ENCODE measurements at places on chromosomes 6 and 20. TPM values are rescaled to one million over a fixed set of nuclear protein-coding genes. Genes with fewer than 3 reads are reported as not detected.

Gene SLC25A27
- 1.5 TPM for total RNA-seq

Gene HLA-DQA1
- total RNA-seq, result 5.9 TPM

Gene CDSN
- not detected for total RNA-seq

Gene EFCAB8
- 2.5 TPM for total RNA-seq

Gene C6orf58
- total RNA-seq, result not detected

Gene SLC26A8
- not detected for total RNA-seq

Gene ZBTB9
- 5.5 TPM for total RNA-seq

Gene DNAAF9
- total RNA-seq, result 3.0 TPM

Gene KCNK17
- total RNA-seq, result not detected

Gene PRSS16
- total RNA-seq, result 0.69 TPM

Gene OR12D1
- total RNA-seq, result not detected

Gene LIME1
- 165 TPM for total RNA-seq

Gene STX11
- 16.1 TPM for total RNA-seq

Gene GGTLC1
- total RNA-seq, result not detected

Gene GSTA2
- not detected for total RNA-seq

Gene DUSP15
- total RNA-seq, result not detected

Gene GATA5
- not detected for total RNA-seq

Gene C6orf132
- not detected for total RNA-seq

Gene NHLRC1
- total RNA-seq, result not detected

Gene NHSL1
- total RNA-seq, result 0.06 TPM

Gene C2
- 2.3 TPM for total RNA-seq

Gene GABRR1
- total RNA-seq, result not detected

Gene CST2
- total RNA-seq, result not detected

All from CD4-positive, alpha-beta T cell (primary cell).